ENCODE measurements at places on chromosomes 5 and 9.
A peak's percentile ranks its signal among the peaks of the same experiment; 100 is the strongest.

- peak; percentile 85 for DNase-seq
These were observed 1.7 kb upstream of the KLHL3 start for GRCh38 chr5:137737349-137738131.

DNA sequence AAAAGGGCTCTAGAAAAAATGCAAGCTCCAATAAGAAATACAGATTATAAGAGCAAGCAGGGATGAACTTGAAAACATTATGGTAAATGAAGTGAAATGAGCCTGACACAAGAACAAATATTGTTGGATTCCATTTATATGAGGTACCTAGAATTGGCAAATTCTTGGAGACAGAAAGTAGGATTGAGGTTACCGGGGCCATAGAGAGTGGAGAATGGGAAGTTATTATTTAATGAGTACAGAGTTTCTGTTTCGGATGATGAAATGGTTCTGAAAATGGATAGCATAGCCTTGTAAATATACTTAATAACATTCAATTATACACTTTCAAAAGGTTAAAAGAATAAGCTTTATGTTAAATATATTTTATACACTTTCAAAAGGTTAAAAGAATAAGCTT is 75.6 kb upstream of the SLC12A2 start:
- no peak for DNase-seq

- DNase-seq: no peak
These were observed 5.9 kb upstream of the NREP start for GRCh38 chr5:111762895-111763294.

DNA sequence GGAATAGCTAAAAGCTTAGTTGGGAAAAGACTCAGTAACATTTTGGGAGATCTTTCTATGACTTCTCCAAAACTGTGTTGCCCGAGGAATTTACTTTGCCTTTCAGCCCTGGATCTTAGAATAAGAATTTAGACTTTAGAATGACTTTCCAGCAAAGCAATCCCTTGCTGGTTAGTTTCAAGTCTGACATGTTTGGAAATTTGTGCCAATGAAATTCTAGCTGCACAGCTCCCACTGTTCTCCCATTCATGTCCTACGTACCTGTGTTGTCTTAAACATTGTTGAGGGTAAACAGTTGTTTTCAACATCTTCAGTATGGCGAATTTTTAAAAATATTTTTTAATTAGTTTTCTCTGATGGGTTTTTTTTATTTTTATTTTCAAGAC is 111.4 kb downstream of the CCDC192 start:
- DNase-seq: no peak

- DNase-seq: no peak
These were observed 142.4 kb downstream of the PCSK5 start for GRCh38 chr9:76032797-76033373.

- no peak for DNase-seq
These were observed 29.5 kb downstream of the GOLPH3 start for GRCh38 chr5:32144378-32145207.

DNA sequence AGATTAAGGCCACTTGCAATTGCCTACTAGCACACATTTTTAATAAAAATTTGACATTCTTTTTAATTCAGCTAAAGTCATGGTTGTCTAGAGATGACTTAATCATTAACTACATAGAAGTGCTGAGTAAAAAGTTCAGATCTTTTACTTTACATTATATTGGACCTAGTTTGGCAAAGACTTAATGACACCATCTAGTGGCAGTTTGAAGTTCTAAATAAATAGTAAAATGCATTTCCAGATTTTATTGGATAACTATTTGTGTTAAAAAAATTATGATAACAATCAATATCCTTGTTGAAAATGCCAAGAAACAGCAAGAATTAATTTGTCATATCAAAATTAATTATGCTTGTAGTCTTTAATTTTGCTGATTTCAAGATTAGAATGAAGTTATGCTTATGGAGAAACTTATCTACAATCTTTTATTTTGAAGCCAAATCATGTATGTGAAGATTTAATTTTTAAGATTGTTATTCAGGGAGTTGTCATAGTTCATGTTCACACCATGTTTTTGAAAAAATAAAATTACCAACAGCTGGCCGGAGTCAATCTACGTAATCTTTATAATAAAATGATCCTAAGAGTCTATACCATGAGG is 69.6 kb upstream of the PJA2 start:
- DNase-seq: peak; percentile 54

Measured in cardiac fibroblast (primary cell).